ENCODE measurements at places on chromosomes 7 and 10.

- DNase-seq = no peak
Measured at GRCh38 chr7:67301667-67302066, 305.0 kb downstream of the TYW1 start.

- DNase-seq = no peak
Measured at GRCh38 chr7:41809940-41810576, 107.2 kb upstream of the INHBA start.

DNA sequence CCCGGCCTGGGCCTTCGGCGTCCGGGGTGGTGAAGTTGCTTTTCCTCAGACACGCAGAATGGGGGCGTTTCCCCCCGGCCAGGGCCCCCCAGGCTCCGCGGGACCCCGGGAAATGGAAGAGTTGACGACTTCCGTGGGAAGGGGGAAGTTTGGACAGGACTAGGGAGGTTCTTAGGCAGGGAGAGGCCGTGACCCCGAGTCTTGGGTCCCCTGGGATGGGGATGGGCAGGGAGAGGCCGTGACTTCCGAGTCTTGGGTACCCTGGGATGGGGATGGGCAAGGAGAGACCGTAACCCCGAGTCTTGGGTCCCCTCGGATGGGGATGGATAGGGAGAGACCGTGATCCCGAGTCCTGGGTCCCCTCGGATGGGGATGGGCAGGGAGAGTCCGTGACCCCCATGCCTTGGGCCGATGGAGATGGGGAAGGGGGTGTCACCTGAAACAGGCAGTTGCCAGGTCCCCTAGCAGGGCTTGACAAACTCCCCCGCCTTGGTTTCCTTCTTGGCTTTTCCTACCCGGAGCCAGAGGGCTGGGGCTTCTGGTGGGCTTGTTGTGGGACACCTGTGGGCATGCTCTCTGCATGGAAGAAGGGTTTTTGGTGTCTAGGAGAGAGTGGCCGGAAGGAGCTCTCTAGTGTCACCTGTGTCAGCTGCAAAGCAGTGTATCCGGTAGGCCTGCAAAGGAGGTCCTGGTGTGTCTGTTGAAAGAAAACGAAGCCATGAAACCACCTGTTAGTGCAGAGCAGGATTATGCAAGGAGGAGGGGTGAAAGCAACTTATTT lies 1.1 kb downstream of the TRRAP start:
- no peak for DNase-seq

DNA sequence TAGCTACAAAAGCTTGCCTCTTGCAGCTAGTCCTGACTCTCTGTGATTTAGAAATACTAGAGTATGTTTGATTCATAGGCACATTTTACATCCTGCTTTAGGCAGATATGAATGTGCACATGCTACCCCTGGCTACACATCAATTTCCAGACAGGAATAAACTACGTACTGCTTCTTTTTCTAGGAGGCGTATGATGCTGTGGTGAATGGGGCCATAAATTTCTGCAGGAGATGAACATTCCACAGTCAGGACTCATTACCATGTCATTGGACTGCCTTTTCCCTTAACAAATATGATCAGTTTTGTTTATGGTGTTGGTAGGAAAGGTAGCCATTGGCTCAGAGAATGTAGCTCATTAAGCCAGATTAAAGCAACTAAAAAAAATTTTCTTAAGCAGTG lies 50.1 kb upstream of the IFRD1 start:
- no peak for DNase-seq

- DNase-seq = no peak
Measured at GRCh38 chr10:102335184-102335583, 60.3 kb upstream of the NFKB2 start.

- no peak for DNase-seq
Measured at GRCh38 chr7:94261067-94261466, 133.6 kb upstream of the COL1A2 start.

GRCh38 chr7:93245525-93246432 lies 13.6 kb downstream of the VPS50 start:
- no peak for DNase-seq

DNA sequence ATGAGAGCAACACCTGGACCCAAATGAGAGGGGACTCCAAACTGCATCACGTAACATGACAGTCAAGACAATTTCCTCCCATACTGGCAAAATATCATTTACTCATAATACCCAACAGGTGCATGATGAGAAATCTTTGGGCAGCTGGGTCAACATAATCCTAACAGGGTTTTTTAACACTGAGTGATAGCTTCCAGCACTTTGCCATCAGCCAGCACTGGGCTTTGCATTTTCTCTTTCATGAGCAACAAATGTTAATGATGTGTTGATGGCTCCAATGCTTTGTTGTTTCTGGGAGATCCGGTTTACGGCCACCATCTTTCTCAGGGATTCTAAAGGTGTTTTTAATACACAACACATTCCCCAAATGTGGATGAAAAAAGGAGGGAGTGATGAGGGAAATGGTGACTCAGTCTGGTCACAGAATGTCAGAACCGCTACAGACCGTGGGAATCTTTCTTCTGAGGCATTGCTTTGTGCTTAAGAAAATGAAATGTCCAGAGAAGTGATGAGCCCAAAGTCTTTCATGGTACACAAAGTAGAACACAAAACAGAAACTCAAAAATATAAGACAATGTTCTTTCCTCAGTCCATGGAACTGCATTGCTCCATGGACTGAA lies 705.7 kb upstream of the IGFBP3 start:
- no peak for DNase-seq

DNA sequence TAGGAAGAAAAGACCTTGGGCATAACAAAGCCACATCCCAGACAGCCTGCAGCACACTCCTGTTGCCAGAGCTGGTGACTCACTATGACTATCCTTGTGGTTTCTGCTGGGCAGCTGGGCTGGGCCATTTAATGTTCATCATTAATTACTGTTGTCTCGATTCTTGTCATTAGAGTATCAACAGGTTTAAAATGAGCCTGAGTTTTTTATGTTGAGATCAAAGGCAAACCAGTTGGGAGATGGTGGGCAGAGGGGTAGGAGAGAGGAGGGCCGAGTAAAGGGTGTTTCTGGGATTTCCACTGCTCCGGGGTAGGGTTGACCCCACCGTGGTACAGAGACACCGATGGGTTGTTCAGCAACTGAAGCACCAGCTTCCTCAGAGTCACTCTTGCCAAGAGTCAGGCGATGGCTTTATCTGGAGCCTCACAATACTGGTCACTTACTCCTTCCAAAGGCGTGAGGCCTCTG lies 128.7 kb upstream of the LYZL1 start:
- DNase-seq = no peak

DNA sequence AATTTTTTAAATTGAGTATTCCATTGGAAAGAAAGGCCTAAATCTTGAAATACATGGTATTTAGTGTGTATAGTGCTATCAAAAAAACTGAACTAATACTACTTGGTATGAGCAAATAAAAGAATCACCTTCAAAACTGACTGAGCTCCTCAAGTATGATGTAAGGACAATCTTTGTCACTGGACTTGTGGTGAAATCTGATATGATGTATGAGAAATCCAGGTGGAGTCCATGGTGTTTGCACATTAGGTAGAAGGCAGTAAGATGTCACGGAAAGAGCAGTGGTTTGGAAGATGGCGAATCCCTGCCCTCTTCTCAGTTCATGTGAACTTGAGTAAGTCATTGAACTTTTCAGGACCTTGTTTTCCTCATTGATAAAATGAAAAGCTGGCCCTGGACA lies 62.1 kb upstream of the COL1A2 start:
- DNase-seq = no peak

GRCh38 chr7:18727115-18727870 lies 231.7 kb downstream of the HDAC9 start:
- DNase-seq = no peak

GRCh38 chr7:127838816-127839415 lies 186.9 kb downstream of the SND1 start:
- DNase-seq = no peak

DNA sequence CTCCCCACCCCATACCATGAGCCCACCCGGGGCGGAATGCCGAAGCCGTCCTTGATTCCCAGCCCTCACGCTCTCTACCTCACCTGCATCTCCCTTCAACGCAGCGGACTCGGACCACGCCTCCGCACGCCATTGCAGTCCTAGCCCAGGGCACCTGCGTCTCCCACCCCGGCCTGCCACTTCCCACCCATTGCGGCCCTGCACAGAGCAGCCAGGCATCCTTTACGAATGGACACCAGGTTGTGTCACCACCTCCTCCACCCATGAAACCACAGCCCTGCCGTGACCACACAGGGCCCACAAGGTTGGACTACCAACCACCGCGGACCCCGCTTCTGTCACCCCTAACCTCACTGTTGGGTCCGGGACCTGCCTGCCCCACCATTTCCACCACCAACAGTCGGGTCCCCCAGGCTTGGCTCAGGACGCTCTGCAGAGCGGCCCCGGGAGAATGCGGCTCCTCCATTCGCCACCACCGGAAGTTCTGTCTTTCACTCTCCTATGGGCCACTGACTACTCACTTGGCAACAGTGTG lies 232.5 kb downstream of the MAD1L1 start:
- no peak for DNase-seq

DNA sequence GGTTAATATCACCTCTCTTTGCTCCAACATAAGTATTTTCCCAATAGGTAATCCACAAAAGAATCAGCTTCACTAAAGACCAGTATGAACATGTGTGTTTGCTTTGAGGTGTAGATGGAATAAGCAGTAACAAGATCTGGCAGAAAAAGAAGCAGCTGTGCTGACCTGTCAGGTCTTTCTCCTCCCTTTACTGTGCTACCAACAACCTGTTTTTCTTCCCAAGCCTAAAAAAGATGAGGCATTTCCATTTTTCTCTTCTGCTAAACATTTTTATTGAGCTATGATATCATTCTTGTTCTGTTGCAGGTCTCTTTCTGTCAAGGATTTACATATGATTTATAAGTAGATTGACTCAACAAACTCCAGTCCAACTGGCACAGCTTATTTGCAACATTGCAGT lies 315.2 kb upstream of the GLI3 start:
- DNase-seq = no peak

DNA sequence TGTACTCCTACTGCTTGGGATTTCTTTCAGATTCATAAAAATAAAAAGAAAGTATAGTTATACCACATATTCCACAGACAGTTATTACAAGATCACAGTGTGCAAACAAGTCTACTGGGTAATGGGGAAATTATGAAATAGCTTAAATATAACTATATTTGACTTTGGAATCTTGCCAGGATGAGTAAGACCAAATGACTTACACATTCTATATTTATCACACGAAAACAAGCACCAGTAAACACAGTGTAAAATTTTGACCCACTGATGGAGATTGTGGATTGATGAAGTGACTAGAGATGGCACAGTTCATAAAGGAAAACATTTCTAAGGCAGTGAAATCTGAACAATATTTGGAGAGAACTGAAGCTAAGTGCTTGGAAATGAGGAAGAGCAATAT lies 339.7 kb downstream of the THSD7A start:
- peak; percentile 61 for DNase-seq

GRCh38 chr10:114195079-114195478 lies 15.9 kb downstream of the TDRD1 start:
- DNase-seq = no peak

DNA sequence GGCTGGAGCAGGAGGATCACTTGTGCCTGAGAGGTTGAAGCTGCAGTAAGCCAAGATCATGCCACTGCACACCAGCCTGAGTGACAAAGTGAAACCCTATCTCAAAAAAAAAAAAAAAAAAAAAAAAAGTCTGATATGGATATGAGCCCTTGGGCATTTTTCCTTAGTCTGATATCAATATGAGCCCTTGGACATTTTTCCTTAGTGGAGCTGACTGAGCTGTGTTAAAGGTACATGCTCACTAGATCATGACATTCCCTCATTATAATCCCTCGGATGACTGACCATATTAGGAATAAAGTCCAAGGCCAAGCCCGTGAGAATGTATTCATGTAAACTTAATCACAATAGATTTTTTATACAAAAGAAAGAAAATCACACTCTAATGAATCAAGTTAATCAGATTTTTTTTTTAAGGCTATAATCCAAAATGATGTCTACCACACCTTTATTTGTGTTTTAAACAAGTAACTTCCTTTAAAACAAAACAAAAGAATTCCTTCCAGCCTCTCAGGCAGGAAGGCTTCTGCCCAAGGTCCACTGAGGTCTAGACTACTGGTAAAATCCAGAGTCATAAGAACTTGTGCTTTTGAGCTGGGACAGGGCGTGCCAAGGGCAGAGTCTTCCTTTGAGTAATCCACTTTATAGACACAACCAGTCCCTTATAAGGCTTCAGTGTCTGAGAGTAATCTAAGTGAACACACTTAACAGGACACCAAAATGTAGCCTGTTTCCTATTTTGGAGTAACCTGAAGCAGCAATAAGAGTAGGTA lies 5.5 kb downstream of the PPA1 start:
- DNase-seq = no peak

GRCh38 chr10:6333086-6333485 lies 130.4 kb downstream of the PFKFB3 start:
- no peak for DNase-seq

- no peak for DNase-seq
Measured at GRCh38 chr7:47649919-47650318, 68.0 kb upstream of the TNS3 start.

DNA sequence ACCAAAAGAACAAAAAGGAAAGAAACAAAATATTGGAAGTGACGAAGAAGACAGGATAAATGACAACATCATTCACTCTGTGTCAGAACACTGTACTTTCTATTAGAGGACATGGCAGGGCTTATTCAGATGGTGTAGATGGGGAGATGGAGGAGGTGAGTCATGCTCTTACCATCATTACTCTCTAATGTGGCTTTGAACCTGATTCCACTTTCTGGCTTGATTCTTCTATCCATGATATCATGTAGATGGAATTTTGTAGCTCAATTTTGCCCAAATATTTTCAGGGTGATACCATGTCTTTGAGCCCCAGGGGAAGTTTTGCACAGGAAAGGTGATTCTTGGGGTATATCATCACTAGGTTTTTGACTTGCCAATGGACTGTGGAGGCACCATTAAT lies 91.7 kb downstream of the CFAP58 start:
- peak; percentile 89 for DNase-seq

DNA sequence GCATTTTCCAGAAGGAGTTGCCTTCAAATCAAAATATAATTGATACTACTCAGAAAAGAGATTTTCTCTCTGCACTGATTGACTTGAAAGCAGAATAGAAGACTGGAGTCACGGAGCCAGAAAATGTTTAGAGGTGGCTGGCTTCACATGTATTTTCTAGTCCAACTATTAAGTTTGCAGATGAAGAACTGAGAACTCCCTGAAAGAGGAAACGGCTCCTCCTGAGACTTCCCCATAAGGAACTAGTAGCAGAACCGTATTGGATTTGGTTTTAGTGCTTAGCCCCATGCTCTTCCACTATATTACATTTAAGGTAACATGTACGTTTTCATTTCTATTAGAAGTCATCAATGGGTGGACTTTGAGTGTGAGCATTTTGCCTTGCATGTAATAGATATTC lies 946.3 kb downstream of the CNTNAP2 start:
- DNase-seq = no peak
